ENCODE measurements at places on chromosomes 2 and 18. TPM values are rescaled to one million over a fixed set of nuclear protein-coding genes. Genes with fewer than 3 reads are reported as not detected.

DOCK10 gene
- total RNA-seq: 2.6 TPM

LRRC30 gene
- not detected for total RNA-seq

STEAP3 gene
- 38.5 TPM for total RNA-seq

ARHGAP28 gene
- total RNA-seq: 2.8 TPM

EIF2AK3 gene
- total RNA-seq: 16.1 TPM

APLF gene
- total RNA-seq: 4.1 TPM

CHRND gene
- total RNA-seq: not detected

GRB14 gene
- total RNA-seq: 6.3 TPM

ST6GAL2 gene
- total RNA-seq: 0.40 TPM

FAM110C gene
- 4.2 TPM for total RNA-seq

DNA sequence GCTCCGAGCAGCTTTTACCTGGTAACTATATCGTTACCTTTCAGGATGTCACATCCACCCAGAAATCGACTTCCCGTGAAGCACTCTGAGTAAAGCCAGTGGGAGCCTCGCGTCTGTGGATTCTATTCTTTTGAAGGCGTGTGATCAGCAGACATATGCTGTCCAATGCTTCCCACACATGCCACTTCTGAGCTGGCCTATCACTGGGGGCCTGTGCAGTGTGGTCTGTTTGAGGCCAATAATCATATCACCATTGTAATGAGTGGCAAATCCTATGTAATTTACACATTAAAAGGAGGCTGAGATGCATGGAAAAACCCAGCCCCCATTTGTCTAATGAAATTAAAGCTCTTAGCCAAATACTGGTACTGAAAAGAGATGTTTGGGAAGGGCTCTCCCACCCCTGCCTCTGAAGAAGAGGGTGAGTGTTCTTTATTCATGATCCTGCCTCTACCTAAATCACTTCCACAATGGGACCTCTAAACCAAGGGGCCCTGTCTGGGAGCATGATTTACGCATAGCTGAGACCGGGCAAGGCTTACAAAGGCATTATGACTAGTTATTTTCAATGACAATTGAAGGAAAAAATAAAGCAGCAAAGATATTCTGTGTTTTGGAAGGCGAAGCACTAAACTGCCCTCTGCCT, 686.8 kb downstream of the ZEB2 start:
- no peak overlapping the region for H3K27ac ChIP-seq
- H3K4me1 ChIP-seq: no peaks in the 10 kb centered on the region
- H3K27me3 ChIP-seq: no peaks in the 10 kb centered on the region

DNA sequence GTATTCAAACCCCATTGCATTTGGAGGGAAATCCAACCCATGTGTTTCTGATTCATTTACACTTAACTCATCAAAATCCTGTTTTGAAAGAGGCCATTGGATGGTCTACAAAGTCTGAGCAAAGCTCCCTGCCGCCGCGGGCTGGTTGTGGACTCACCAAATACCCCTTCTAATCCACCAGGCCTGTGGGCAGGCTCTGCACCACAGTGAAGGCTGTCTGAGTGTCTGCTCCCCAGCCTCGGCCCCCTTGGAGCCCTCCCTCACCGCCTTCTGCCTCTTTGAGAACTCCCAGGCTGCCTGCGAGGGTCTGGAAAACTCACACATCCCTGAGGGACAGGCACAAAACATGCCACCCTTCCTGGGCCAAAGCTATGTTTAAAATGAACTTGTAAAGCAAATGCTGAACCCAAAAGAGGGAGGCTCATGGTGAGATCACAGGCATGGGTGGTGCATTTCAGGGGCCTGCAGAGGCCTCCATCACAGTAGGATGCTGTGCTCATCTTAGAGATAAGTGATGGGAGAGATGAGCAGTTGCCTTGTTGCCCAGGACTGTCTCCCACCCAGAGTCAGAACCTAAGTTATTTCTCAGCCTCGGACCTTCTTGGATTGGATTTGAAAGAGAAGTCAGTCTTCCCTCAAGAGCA, 225.0 kb downstream of the CYP26B1 start:
- no peak overlapping the region for H3K4me3 ChIP-seq
- H3K27ac ChIP-seq: no peak overlapping the region
- H3K4me1 ChIP-seq: no peaks in the 10 kb centered on the region
- H3K36me3 ChIP-seq: no peaks in the 10 kb centered on the region
- no peak for DNase-seq

GRCh38 chr2:207038299-207038698, 99.0 kb downstream of the CPO start:
- DNase-seq: no peak
- no peaks in the 10 kb centered on the region for H3K27me3 ChIP-seq
- H3K36me3 ChIP-seq: no peaks in the 10 kb centered on the region

DNA sequence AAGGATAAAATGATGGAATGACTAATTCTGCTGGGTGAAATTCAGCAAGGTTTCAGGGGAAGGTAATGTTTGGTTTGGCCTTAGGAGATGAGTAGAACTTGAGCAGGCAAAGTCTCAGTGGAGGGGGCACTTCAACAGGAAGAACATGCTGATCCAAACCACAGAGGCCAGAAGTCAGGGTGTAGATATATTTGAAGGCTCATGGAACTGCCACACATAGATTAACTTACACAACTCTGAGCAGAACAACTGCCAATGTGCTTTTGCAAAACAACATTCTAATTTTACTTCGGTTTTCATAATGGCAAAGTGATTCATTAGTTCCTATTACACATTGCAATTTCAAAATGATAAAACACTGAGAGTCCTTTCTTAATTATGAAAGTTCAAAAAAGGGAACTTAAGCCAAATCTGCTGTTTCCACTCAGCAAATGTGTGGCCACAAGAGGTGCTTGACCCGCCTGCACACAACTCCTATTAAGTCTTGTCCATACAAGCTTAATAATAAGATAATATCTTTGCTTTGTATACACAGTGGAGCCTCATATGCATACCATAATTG, 284.8 kb downstream of the MREG start:
- no peaks in the 10 kb centered on the region for H3K27me3 ChIP-seq
- H3K4me3 ChIP-seq: no peak overlapping the region
- no peak for DNase-seq
- H3K27ac ChIP-seq: no peak overlapping the region
- H3K36me3 ChIP-seq: no peaks in the 10 kb centered on the region

DNA sequence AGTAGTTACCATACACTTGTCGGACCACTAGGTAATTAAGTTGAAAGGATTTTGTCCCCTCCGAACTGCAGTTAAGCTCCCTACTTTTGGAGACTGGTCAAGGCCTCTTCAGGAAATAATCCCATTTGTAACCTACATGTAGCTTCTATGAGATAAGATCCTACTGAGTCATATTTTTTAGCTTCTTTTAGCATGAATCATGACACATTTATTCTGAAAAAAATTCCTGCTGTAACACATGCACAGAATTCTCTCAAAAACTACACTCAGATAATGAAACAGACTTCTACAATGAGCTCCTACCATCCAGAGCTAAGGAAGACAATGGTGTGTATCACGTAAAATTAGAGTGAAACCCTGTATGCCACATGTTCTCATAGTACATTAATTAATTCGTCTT, 100.7 kb upstream of the CCDC195 start:
- no peak overlapping the region for H3K27ac ChIP-seq
- no peak overlapping the region for H3K4me3 ChIP-seq
- no peaks in the 10 kb centered on the region for H3K36me3 ChIP-seq

DNA sequence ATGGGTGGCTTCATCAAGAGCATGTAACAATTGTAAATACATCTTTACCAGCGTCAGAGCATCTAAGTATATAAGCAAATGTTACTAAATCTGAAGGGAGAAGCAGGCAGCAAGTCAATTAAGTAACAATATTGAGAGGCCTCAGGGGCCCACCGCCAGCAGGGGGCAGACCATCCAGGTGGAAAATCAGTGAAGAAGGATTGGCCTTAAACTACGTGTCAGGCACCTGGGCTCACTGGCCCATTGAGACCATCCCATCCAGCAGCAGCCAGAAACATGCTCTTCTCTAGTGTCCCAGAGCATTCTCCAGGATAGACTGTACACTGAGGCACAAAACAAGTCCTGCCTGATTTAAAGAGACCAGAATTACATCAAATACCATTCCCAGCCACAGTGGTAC, 96.2 kb upstream of the SNTG2 start:
- no peak overlapping the region for H3K27ac ChIP-seq
- no peak for DNase-seq
- H3K4me3 ChIP-seq: no peak overlapping the region
- no peaks in the 10 kb centered on the region for H3K4me1 ChIP-seq
- no peaks in the 10 kb centered on the region for H3K36me3 ChIP-seq

DNA sequence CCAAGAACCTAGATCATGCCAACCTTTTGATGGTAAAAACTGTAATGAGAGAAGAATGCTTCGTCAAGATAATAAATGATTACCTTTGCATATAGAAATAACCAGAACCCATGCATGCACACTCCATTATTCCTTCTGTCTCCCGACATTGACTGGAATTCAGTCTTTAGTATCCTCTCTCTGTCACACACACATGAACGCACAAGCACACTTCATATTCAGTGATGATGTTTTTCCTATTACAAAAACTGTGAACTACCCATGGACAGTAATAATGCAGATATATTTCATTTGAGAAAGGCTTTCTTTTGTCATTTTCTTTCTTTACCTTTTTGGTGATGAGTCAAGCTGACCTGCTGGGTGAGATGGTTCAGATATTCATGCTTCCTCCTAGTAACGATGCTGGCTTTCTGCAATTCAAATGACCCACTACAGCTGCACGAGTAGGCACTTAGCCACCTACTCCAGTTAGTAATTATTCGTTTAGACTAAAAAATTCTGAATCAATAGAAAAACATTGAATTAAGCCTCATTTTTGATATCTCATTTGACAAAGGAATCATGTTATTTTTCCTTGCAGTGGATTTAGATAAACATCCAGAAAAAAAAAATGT, 382.2 kb downstream of the TGIF1 start:
- H3K4me3 ChIP-seq: no peak overlapping the region
- H3K27me3 ChIP-seq: no peaks in the 10 kb centered on the region
- H3K4me1 ChIP-seq: no peaks in the 10 kb centered on the region
- H3K27ac ChIP-seq: no peak overlapping the region
- H3K36me3 ChIP-seq: no peaks in the 10 kb centered on the region
- DNase-seq: no peak

DNA sequence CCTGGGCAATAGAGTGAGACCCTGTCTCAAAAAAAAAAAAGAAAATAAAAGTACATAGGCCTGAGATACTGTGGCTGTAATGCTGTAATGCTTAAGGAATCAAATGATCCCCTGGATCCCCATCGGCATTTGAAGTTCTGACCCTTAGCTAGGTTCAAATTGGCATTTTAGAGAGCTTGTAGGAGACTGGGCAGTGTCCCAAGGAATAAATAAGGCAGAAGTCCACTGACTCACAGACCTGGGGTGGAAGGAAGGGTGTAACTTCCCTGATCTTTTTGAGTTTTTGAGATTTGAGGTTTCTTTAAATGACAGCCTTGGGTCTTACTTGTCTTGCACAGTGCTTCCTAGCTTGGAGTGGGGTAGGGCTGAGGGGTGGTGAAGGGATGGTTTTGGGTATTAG, 553.7 kb downstream of the SLC4A3 start:
- H3K27ac ChIP-seq: no peak overlapping the region
- no peaks in the 10 kb centered on the region for H3K4me1 ChIP-seq
- DNase-seq: no peak
- H3K4me3 ChIP-seq: no peak overlapping the region
- H3K27me3 ChIP-seq: no peaks in the 10 kb centered on the region
- no peaks in the 10 kb centered on the region for H3K36me3 ChIP-seq

DNA sequence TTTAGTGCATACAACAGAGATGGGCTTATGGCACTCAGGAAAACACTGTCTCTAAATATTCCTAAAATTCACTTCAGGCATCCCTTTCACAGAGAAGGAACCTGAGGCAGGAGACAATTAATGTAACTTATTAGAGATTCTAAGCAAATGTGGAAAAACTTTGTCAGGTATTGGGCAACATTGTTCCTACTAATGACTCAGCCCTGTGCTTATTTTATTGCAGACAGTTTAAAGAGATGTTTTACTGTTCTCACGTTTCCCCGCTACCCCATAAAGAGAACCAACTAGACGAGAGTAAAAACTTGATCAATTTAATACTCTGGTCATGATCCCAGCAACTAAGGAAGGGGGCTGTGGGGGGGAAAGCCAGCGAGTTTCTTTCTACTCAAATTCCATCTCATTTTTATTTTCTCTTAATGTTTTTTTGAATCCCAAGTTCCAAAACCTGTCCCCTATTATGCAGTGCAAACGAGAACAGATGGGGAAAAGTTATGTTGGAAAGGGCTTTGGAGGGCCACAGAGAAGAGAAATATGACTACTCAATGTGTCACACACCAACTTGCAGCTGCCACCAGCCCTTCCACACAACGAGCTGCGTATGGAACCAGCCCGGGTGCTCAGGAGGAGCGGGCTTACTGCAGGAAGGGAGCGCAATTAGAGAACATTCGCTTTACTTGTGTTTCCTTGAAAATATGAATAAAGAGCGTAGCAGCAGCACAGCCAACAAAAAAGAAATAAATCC, 18.7 kb upstream of the ACVR1 start:
- H3K4me3 ChIP-seq: no peak overlapping the region
- H3K27me3 ChIP-seq: no peaks in the 10 kb centered on the region
- H3K36me3 ChIP-seq: no peaks in the 10 kb centered on the region
- DNase-seq: no peak
- no peak overlapping the region for H3K27ac ChIP-seq
- H3K4me1 ChIP-seq: no peaks in the 10 kb centered on the region

GRCh38 chr2:150470435-150470834, 17.0 kb downstream of the RND3 start:
- DNase-seq: no peak
- H3K27me3 ChIP-seq: no peaks in the 10 kb centered on the region
- no peak overlapping the region for H3K4me3 ChIP-seq
- H3K4me1 ChIP-seq: peaks cover 33% of the 10 kb centered on the region
- peaks cover 24% of the 10 kb centered on the region for H3K36me3 ChIP-seq

GRCh38 chr2:207791579-207792243, 22.0 kb upstream of the FZD5 start:
- H3K36me3 ChIP-seq: no peaks in the 10 kb centered on the region
- H3K4me1 ChIP-seq: peaks cover 12% of the 10 kb centered on the region
- H3K27ac ChIP-seq: no peak overlapping the region
- H3K27me3 ChIP-seq: no peaks in the 10 kb centered on the region

- no peak overlapping the region for H3K4me3 ChIP-seq
Observed at GRCh38 chr2:128214866-128215460, 103.7 kb downstream of the HS6ST1 start.

DNA sequence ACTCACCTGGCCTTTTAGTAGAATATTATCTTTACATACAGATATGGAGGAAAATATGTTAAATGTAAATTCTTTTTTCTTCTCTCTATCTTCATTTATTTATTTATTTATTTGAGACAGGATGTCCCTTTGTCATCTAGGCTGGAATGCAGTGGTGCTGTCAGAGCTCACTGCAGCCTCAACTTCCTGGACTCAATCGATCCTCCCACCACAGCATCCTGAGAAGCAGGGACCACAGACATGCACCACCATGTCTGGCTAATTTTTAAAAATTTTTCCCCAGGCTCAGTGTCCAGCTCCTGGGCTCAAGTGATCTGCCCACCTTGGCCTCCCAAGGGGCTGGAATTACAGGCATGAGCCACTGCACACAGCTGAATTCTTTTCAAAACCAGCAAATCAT, 20.3 kb downstream of the KYNU start:
- H3K36me3 ChIP-seq: no peaks in the 10 kb centered on the region
- no peaks in the 10 kb centered on the region for H3K27me3 ChIP-seq
- H3K4me1 ChIP-seq: no peaks in the 10 kb centered on the region
- no peak overlapping the region for H3K4me3 ChIP-seq
- no peak for DNase-seq
